Right atrium auricular region (tissue), 2 donors: ENCODE measurements at places on chromosomes 1 and 21. TPM values are rescaled to one million over a fixed set of nuclear protein-coding genes. Genes with fewer than 3 reads are reported as not detected.

The COL8A2 gene
- total RNA-seq = 3.5 TPM

The TNFRSF18 gene
- not detected for total RNA-seq

The AIM2 gene
- not detected for total RNA-seq

The KNCN gene
- total RNA-seq = not detected

The PIK3C2B gene
- 13.1 TPM for total RNA-seq

The LHX8 gene
- not detected for total RNA-seq

The OLFML2B gene
- 4.5 TPM for total RNA-seq

The KCNA2 gene
- 0.28 TPM for total RNA-seq

The SPATA6 gene
- 6.2 TPM for total RNA-seq

The GJA9 gene
- total RNA-seq = not detected

The KCNAB2 gene
- 9.3 TPM for total RNA-seq

The BTBD19 gene
- 1.8 TPM for total RNA-seq

The VPS26C gene
- total RNA-seq = 45.2 TPM

The TMEM269 gene
- total RNA-seq = not detected

The BRDT gene
- not detected for total RNA-seq

The INAVA gene
- total RNA-seq = not detected

The PGLYRP4 gene
- total RNA-seq = not detected

The PROX1 gene
- 46.5 TPM for total RNA-seq

The SH3BGR gene
- total RNA-seq = 75.7 TPM

The PADI3 gene
- total RNA-seq = not detected

The NBPF8 gene
- total RNA-seq = 3.1 TPM

The SZRD1 gene
- total RNA-seq = 54.4 TPM

The ANKRD45 gene
- 0.35 TPM for total RNA-seq
